ENCODE measurements at places on chromosomes 3 and 15.
A peak's percentile ranks its signal among the peaks of the same experiment; 100 is the strongest.

DNA sequence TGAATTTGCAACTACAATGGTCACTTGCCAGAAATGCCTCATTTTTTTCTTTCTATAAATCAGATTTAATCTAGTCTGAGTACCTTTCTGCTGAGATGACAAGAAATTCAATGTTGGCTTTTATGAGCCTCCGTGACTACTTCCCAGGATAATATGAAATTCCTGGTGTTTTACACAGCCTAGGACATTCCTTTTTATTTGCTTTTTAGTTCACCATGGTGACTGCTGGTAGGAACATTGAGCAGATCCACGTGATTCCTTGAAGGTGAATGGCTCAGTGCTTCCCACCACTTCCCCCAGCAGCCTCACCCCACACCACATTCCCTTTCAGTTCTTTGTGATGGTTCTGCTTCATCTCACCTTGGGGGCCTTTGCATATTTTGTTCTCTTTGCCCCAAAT is 4.3 kb upstream of the NPTN start:
- DNase-seq, result no peak

DNA sequence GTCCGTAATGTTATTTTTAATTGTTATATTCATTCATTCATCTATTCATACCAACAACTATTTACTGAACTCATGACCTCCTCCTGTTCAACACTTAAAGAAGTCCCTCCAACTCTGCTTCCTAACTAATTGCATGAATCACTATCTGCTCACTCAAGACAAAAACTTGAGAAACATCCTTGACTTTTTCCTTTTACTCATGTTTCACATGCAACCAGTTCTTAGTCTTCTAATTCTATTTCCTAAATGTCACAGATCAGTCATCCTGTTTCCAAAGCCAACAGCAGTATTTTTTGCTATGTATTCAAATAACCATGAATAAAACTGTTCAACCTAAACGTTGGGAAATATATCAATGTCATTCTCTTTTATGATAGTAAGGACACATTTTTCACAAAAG is 124.6 kb upstream of the GBE1 start:
- DNase-seq, result no peak

DNA sequence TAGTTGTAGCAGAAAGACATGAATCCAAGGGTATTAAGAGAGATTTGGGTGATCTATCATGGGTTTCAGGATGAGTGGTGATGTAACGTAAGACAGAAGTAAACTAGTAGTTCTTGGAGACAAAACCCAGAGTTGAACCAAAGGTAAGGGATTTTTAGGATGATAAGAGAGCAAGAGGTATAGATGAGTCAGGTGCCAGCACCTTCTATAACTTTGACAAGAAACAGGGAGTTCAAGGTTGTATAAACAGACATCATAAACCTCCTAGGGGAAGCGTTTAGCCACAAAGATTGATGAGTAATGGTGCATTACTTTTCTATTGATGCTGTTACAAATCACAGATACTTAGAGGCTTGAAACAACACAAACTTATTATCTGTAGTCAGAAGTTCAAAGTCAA is 447.3 kb upstream of the ARHGEF26 start:
- DNase-seq, result no peak

GRCh38 chr3:133572158-133573053 is 1.1 kb upstream of the CDV3 start:
- DNase-seq, result no peak

DNA sequence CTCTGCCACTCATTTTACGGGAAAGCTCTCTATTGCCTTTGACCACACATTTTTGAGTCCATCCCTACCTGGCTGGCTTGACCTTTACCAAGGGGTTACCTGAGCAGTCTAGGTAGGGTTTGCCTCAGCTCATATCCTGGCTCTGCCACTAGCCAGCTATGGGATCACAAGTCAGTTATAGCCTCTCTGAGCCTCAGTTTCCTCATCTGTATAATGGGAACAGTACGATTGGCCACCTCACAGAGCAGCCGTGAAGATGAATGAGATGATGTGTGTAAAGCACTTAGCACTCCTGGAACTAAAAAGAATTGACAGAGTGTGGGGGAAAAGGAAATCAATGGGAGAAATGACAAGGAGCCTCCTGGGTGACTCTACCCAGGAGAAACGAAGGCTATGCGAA is 28.0 kb downstream of the SPATA12 start:
- no peak for DNase-seq

DNA sequence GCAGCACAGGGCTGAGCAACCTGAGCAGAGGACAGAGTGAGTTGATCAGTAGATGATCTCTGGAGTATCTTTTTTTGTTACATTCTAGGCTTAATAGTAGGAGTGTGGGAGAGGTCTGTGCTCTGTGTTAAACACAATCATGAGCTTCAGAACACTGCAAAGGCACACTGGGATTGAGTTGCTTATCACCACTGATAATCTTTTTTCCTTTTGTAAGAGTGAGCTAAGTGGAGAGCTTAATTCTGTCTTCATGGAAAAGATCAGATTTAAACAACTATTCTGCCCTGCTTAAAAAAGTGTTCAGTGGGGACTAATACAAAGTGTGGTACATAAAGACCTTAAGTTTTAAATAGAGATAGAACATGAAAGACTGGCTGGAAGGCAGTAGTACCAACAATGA is 1.1 kb downstream of the OR4F6 start:
- DNase-seq, result no peak

DNA sequence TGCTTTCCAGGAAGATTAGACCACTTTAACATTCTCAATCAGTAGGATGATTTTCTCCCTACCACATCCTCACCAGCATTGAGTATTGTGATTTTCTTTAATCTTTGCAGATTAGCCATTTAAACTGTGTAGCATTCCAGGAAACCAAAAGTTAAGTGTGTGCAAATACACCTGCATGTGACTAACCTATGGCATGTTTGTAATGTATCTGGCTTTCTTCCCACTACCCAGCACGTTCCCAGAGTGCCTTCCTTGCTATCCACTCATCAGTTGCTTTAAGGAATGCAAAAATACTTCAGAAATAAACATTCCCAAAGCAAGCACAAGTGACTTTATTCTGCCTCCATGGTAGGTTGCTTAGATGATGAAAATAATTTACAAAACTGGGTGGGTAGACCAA is 74.2 kb downstream of the ATG7 start:
- no peak for DNase-seq

DNA sequence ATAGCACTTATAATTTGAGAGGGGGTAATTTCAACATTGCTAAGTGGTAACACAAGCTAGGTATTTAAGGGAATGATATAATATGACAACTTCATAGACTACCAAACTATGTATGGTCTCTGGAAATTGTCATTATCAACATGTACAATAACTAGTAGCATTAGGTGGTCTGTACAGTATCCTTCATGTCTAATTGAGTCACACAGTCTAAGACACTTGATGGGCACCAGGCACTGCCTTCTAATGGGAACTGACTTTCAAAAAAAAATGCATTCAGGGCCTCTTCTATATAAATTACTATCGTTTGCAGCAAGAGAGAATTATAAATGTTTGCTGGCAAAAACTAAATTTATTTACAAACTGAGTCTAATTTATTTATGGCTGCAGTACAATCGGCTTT is 271.8 kb downstream of the MECOM start:
- DNase-seq, result no peak

GRCh38 chr3:45043728-45044299 is 17.7 kb downstream of the CLEC3B start:
- DNase-seq, result no peak

DNA sequence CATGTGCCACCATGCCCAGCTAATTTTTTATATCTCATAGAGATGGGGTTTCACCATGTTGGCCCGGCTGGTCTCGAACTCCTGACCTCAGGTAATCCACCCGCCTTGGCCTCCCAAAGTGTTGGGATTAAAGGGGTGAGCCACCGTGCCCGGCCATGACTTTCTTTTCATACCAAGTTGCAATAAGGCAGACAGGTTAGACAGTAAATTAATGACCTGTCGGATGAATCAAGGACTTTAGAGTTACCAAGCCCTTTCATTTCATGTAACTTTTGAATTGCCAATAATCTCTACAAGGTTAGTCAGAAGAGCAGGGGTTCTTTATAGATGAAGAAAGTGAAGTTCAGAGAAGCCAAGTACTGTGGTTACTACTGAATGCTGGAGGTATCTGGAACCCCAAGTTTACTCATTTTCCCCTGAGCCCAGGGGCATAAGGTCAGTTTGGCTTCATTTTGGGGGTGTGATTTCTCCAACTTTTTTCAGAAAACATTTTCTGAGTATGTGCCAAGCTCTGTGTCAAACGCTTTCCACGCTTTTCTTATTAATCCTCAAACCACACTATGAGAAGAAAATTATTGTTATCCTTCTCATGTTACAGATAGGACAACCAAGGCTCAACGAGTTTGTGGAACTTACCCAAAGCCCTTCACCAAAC is 11.9 kb downstream of the PRICKLE2 start:
- DNase-seq, result no peak

GRCh38 chr3:157119369-157119951 is 40.5 kb downstream of the CCNL1 start:
- DNase-seq, result no peak

DNA sequence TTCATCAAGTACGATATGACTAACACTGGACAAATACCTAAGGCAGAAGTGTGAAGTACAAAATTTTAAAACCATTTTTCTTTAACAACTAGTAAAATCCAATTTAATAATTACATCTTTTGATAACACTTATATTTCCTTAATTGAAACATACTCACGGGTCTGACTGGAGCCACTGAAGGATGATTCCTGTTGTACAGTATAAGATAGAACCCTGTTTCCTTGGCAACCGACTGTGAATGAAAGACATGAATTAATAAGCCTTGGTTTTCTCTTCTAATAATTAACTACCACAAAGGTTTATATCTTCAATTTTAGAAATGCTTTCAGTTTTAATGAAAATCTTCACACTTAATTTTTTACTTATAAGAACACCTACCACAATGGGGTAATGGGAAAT is 19.4 kb downstream of the DHX36 start:
- DNase-seq, result no peak

DNA sequence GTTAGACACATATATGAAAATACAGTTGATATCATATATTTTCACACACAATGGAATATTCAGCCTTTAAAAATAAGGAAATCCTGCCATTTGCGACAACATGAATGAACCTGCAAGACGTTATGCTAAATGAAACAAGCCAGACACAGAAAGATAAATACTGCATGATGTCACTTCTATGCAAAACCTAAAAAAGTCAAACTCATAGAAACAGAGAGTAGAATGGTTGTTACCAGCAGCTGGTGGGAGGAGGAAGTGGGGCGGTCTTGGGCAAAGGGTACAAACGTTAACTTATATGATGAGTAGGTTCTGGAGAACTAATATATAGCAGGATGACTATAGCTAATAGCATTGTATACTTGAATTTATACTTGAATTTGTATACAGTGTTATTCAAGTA is 213.2 kb upstream of the NR2F2 start:
- DNase-seq, result no peak

- DNase-seq, result no peak
These were observed 2.7 kb downstream of the ANKRD28 start for GRCh38 chr3:15794842-15795650.

DNA sequence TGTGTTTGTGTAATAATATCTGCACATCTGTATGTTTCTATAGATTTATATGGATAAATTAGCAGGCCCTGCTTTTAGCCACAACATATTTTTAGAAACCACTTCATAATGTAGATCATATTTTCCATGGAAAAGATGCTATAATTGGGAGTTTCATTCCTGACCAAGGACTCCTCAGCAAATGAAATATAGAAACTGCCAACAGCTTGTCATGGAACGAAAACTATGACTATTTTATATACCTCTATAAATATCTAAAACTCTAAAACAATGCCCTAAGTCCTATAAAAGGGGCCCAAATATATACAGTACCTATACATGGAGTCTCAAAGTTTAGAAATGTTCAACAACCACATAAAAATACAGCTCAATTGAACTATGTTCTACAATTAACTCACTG is 27.9 kb downstream of the EID1 start:
- no peak for DNase-seq

DNA sequence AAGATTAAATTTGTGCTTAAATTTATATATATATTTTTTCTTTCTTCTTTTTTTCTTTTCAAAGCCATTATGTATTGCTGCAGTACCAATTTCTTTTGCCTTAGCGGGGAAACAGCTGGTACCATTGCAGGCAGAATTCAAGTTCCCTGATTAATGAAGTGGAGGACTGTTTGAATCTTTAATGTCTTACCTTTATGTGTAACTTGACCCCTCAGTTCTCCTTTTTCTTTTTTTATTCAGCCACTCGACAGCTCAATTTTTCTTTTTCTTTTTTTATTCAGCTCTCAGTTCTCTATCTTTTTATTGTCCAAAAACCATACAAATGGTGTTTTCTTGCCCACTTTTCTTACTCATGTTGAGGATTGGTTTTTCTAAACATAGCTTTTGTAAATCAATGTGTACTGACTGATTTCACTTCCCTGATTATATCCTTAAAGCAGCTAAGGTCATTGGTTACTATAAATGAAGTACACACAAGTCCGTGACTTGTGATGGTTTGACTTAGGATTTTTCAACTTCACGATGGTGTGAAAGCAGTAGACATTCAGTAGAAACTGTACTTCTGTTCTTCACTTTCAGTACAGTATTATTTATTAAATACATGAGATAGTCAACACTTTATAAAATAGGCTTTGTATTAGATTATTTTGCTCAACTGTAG is 22.8 kb downstream of the ATP2C1 start:
- DNase-seq, result no peak

DNA sequence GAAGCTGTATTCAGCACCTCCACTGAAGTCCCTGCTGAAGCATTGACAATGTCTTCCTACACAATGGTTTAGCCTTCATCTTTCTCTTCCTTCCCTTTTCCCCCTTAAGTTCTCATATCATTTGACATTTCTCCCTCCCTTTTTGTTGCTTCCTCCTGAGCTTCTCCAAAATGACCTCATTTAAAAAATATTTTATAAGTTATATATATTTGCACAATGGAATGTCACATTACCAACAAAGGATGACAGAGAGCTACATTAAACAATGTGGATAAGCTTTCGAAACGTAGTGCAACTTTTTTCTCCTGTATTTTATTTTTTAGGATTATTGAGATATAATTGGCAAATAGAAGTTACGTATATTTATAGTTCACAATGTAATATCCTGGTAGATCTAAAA is 13.2 kb upstream of the DLG1 start:
- DNase-seq, result no peak

GRCh38 chr15:68298882-68299381 is 21.4 kb downstream of the FEM1B start:
- DNase-seq, result peak; percentile 55

DNA sequence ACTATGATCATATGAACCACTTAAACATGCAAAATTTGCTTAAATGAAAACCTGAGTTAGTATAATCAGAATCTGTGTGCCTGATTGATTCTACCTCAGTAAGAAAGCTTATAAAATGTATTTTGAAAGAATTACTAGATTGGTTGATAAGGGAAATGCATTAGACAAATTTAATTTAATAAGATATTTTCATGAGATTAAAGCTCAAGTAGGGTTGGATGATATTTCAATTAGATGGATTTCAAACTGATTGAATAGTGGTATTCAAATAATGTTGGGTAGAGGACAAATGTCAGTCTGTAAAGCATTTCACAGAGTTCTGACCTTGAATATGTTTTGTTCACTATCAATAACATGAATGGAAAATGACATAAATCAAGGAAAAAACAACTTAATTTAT is 780.4 kb upstream of the ALCAM start:
- no peak for DNase-seq

GRCh38 chr15:43911235-43911781 is 84.5 kb downstream of the WDR76 start:
- DNase-seq, result no peak
